Hair follicular keratinocyte (primary cell): ENCODE measurements at places on chromosomes 12 and 14. TPM values are rescaled to one million over a fixed set of nuclear protein-coding genes. Genes with fewer than 3 reads are reported as not detected.

The SSTR1 gene
- not detected in 2 replicates for total RNA-seq

The CMA1 gene
- not detected in 2 replicates for total RNA-seq

The NCKAP5L gene
- total RNA-seq = 13.9 and 19.5 TPM in 2 replicates

The PRIM1 gene
- total RNA-seq = 12.1 and 20.8 TPM in 2 replicates

The CABP1 gene
- total RNA-seq = 0.30 TPM in 1 of 2 replicates, not detected in the other

The VWF gene
- total RNA-seq = not detected in 2 replicates

The WDR20 gene
- total RNA-seq = 12.3 and 16.9 TPM in 2 replicates

The KLRC2 gene
- total RNA-seq = not detected in 2 replicates

The GPR132 gene
- not detected in 2 replicates for total RNA-seq

The RNASE1 gene
- not detected in 2 replicates for total RNA-seq

The GLIPR1 gene
- 3.4 and 7.4 TPM in 2 replicates for total RNA-seq

The PTGER2 gene
- 0.84 and 1.2 TPM in 2 replicates for total RNA-seq

The TDRD9 gene
- total RNA-seq = 0.62 and 0.91 TPM in 2 replicates

The KIF26A gene
- total RNA-seq = 0.08 and 0.38 TPM in 2 replicates

The C12orf42 gene
- total RNA-seq = not detected in 2 replicates

The MMP17 gene
- total RNA-seq = 3.7 and 9.3 TPM in 2 replicates

The EPYC gene
- total RNA-seq = not detected in 2 replicates

The ERP27 gene
- 0.08 and 0.19 TPM in 2 replicates for total RNA-seq

The ENDOU gene
- total RNA-seq = 0.04 TPM in 1 of 2 replicates, not detected in the other

The ACOT4 gene
- total RNA-seq = 1.3 and 1.6 TPM in 2 replicates

The APPL2 gene
- 22.6 and 45.5 TPM in 2 replicates for total RNA-seq

The KIAA0586 gene
- total RNA-seq = 11.2 and 14.2 TPM in 2 replicates

The EXOC3L4 gene
- total RNA-seq = not detected in 2 replicates

The FAIM2 gene
- total RNA-seq = not detected in 2 replicates

The ETFBKMT gene
- total RNA-seq = 0.57 and 0.86 TPM in 2 replicates

The AICDA gene
- total RNA-seq = not detected in 2 replicates

The SYNDIG1L gene
- not detected in 2 replicates for total RNA-seq

The PLEKHH1 gene
- total RNA-seq = 3.3 and 3.4 TPM in 2 replicates

The APOF gene
- total RNA-seq = not detected in 2 replicates

The MAGOHB gene
- 14.4 and 15.3 TPM in 2 replicates for total RNA-seq

The NOC4L gene
- 16.9 and 29.4 TPM in 2 replicates for total RNA-seq

The RNASE11 gene
- not detected in 2 replicates for total RNA-seq

The ARHGEF40 gene
- total RNA-seq = 6.4 and 13.7 TPM in 2 replicates

The ALDH2 gene
- total RNA-seq = 24.1 and 49.0 TPM in 2 replicates

The ZFYVE26 gene
- 7.5 and 8.1 TPM in 2 replicates for total RNA-seq

The RASSF8 gene
- 10.3 and 12.6 TPM in 2 replicates for total RNA-seq

The OTOGL gene
- total RNA-seq = 0.11 TPM in 1 of 2 replicates, not detected in the other

The SELPLG gene
- total RNA-seq = 0.08 and 0.46 TPM in 2 replicates

The OR6C2 gene
- total RNA-seq = not detected in 2 replicates

The KRT6A gene
- 3,851 and 5,054 TPM in 2 replicates for total RNA-seq

The NDRG2 gene
- 2.8 and 7.8 TPM in 2 replicates for total RNA-seq

The PMEL gene
- 1.8 and 3.4 TPM in 2 replicates for total RNA-seq

The DDN gene
- 0.19 and 0.23 TPM in 2 replicates for total RNA-seq

The SLC24A4 gene
- total RNA-seq = 0.08 TPM in 1 of 2 replicates, not detected in the other

The UBR7 gene
- total RNA-seq = 20.5 and 26.6 TPM in 2 replicates

The CCDC175 gene
- not detected in 2 replicates for total RNA-seq

The WNT5B gene
- total RNA-seq = 19.9 and 24.6 TPM in 2 replicates

The CLEC4D gene
- total RNA-seq = not detected in 2 replicates

The CEBPE gene
- total RNA-seq = not detected in 2 replicates

The GPX2 gene
- total RNA-seq = 0.23 and 1.7 TPM in 2 replicates

The PLCZ1 gene
- total RNA-seq = not detected in 2 replicates

The MDM2 gene
- 53.2 and 64.7 TPM in 2 replicates for total RNA-seq
